ENCODE measurements at places on chromosomes 16 and 17.
A peak's percentile ranks its signal among the peaks of the same experiment; 100 is the strongest.

- DNase-seq, result no peak
Observed at GRCh38 chr17:46190763-46191162, 2.5 kb downstream of the KANSL1 start.

DNA sequence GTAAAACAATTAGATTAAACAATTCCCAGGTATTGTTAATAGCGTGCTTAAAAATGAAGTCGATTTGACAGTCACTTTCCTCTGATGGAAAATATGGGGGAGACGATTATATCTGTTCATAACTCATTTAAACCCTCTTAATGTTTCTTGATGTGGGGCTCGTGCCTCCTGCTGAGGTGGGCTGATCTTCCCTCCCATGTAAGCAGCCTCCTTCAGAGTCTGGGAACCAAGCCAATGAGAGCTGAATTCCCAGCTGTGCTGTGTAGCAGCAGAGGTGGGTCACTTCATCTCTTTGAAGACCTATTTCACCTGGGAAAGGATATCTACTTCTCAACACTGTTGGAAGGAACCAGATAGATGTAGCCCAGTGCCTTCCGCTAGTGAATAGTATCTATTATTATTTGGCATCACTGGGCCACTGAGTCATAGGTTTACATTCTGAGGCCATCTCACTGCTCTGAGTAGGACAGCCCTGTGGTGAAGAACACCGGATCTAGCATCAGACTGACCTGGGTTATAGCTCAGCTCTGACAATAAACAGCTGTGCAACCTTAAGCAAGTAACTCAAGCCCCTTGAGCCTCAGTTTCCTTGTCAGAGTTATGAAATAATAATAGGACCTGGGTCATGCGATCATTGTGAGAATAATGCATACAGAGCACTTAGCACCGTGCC is 85.3 kb upstream of the C16orf82 start:
- no peak for DNase-seq

GRCh38 chr17:44921122-44921882 is 6.0 kb upstream of the GFAP start:
- no peak for DNase-seq

- no peak for DNase-seq
Observed at GRCh38 chr17:82024859-82025258, 1.8 kb downstream of the LRRC45 start.

- no peak for DNase-seq
Observed at GRCh38 chr16:19329932-19330331, 44.4 kb downstream of the CLEC19A start.

DNA sequence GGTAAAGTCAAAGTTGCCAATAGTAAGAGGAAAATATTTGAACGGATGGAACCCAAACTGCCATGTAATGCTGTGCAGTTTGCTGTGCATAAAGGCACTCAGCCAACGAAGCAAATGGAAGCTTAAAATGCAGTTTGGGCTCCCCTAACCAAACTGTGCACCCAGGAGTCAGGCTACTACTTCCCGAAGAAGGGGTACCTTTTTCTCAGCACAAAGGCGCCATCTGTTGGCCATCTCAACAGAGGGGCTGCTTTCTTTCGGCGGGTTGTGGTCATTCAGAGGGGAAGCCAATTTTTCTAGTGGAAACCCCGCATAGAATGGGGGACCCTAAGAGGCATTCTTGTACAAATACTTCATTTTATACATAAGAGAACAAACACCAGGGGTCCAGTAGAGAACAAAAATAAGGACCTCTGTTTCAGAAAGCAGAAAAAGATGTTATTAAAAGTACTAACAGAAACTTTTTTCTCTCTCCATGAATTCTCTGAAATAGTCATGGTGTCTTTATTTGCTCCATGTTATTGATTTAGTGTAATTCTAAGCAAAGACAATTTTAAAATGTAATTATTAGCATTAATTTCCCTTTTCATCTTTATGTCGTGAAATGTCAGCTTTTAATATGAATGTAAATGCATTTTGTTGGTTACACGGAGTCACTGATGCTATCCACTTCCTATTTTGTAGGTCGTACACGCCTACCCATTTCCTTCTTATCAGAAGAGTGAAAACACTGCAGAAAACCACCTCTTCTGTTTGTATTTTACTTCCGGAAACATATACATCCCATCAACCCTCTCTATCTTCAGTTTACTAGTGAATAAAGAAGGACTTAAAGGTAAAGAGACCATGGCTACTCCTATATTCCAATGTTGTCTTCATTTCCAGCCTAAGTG is 453.3 kb downstream of the KCNJ2 start:
- no peak for DNase-seq

GRCh38 chr17:68398691-68399637 is 58.3 kb downstream of the WIPI1 start:
- no peak for DNase-seq

GRCh38 chr17:81483085-81483861 is 29.3 kb downstream of the ACTG1 start:
- peak; percentile 73 for DNase-seq

DNA sequence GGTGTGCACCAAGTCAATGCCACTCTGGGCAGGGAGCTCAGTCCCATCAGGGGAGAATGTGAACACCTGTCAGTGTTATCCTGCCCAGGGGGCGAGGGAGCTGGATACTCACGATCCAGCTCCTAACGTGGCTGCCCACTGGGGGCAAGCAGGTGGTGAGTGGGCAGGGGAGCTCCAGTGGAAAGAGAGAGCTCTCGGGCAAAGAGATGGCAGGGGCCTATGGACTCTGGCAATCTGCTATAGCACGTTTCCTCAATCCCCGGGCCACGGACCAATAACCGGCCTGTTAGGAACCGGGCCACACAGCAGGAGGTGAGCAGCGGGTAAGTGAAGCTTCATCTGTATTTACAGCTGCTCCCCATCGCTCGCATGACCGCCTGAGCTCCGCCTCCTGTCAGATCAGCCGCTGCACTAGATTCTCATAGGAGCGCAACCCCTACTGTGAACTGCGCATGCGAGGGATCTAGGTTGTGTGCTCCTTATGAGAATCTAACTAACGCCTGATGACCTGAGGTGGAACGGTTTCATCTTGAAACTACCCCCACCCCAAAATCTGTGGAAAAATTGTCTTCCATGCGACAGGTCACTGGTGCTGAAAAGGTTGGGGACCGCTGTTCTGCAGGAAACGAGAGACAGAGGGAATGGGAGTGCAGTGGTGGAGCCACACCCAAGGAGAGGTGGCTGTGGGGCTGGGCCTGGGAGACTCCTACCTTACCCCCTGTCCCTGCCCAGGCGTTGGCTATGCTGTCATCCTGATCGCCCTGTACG is 15.6 kb downstream of the SLC6A2 start:
- DNase-seq, result no peak

GRCh38 chr16:84616515-84616914 is 1.4 kb downstream of the COTL1 start:
- DNase-seq, result no peak

- DNase-seq, result no peak
Observed at GRCh38 chr16:86520317-86521210, 10.2 kb downstream of the FOXF1 start.

DNA sequence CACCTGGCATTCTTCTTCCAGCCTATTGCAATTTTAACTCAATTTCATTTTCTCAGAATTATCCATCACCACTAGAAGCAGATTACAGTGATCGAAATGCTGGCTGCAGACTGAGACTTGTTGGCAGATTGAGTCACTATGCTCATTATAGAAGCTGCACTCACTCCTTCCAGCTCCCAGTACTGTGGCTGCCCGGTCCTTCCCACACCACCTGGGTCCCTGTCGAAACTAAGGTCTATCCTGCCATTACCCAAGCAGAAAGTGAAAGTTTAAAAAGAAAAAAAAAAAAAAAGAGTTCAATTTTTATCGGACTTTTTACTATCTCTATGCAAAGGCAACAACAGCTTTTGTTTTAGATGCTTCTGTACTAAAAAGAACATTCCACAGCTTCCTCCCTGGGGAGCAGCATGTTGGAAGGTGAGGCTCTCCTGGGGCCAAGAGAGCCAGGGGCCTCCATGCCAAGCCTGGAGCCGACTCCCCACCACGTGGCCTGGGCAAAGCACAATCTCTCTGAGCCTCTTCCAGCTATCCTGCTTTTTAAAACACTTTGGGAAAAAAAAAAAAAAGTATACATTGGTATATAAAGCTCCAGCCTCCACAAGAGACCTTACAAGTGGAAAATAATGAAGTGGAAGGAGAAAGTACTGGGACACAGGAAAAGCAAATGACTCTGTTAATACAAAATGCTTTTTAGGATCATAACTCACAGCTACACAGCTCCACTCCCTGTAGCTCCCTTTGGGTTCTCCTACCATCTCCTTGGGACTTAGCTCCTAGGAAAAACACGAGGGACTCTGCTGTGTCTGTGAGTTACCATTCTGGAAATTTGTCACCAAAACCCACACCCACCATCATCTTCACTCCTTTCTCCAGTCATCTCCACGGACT is 77.8 kb downstream of the USP31 start:
- DNase-seq, result no peak

GRCh38 chr16:66254751-66255150 is 111.7 kb upstream of the CDH5 start:
- DNase-seq, result no peak

- DNase-seq, result peak; percentile 23
Observed at GRCh38 chr16:57531635-57532265, 4.6 kb downstream of the CCDC102A start.

GRCh38 chr16:86229866-86230656 is 280.3 kb upstream of the FOXF1 start:
- peak; percentile 22 for DNase-seq

DNA sequence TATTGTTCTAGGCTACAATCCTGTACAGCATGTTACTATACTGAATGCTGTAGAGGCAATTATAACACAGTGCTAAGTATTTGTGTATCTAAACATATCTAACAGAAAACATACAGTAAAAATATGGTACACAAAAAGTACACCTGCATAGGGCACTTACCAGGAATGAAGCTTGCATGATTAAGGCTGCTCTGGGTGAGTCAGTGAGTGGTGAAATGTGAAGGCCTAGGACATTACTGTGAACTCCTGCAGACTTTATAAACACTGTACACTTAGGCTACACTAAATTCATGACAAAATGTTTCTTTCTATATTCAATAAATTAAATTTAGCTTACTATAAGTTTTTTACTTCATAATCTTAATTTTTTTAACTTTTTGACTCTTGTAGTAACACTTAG is 37.1 kb downstream of the AMFR start:
- no peak for DNase-seq

DNA sequence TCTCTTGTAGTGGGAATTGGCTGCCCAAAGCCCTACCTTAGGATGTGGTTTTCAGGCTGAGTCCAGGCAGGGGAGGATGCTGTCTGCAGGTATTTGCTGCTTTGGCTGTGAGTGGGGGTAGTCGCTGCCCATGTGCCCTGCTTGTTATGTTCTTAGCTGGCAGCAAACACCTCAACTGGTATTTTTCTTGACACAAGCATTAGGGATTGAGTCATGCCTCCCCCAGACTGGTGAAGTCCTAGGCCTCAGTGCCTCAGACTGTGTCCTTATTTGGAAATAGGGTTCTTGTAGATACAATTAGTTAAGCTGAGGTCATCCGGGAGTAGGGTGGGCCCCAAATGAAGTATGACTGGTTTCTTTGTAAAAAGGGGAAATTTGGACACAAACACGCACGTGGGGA is 808.3 kb upstream of the EEF2KMT start:
- DNase-seq, result no peak

DNA sequence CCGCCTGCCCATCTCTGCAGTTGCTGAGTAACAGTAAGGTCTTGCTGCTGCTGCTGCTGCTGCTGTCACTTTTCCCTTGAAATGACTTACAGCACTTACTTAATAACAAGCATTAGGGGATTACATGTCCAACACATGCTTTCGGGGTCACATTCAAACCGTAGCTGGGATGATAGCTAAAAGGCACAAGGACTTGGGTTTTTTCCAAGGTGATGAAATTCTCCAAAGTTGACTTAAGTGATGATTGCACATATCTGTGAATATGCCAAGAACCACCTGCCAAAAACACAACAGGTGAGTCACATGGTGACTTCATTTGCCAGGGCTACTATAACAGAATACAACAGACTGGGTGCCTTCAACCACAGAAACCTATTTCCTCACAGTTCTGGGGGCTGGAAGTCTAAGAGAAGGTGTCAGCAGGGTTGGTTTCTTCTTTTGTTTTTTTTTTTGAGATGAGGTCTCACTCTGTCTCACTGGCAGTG is 121.9 kb upstream of the TNRC6C start:
- DNase-seq, result peak; percentile 37

DNA sequence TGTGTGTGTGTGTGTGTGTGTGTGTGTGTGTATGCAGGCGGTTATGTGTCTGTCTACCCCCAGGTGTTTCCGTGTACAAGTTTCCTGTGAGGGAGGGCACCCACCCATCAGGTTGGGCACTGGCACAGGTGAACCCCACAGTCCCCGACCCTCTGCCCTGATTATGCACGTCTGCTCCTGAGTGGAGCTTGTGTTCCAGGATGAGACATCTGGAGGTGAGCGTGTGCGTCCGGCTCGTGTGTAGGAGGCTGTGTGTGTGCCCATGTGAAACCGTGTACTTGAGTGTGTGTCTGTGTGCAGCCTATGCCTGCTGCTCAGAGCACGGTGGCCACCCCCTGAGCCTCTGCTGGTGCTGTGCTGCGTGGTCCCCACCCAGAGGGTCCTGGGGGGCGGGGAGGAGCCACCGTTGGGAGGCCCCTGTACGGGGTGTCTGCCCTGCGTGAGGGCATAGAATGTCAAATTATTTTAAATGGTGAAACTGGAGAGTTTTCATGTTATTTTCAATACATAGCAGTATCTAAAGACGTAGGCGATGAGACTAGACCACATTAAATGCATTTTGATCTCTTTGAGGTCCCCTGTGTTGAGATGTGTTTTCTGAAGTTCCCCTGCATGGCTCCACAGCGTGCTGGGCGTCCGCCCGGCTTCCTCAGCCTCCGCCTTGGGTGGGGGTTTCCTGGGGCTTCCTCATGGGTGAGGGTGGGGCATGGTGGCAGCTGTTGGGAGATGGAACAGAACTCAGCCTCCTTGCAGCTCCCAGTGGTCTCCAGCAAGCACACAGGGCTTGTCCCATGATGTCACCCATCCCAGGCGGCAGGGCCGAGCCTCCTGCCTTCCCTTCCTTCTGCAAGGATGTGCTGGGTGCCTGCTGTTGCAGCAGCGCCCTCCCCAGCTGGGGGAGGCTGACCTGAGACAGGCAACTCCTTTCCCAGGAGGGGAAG is 43.4 kb downstream of the KCNJ12 start:
- no peak for DNase-seq

- DNase-seq, result no peak
Observed at GRCh38 chr17:37292429-37293139, 83.2 kb upstream of the C17orf78 start.

DNA sequence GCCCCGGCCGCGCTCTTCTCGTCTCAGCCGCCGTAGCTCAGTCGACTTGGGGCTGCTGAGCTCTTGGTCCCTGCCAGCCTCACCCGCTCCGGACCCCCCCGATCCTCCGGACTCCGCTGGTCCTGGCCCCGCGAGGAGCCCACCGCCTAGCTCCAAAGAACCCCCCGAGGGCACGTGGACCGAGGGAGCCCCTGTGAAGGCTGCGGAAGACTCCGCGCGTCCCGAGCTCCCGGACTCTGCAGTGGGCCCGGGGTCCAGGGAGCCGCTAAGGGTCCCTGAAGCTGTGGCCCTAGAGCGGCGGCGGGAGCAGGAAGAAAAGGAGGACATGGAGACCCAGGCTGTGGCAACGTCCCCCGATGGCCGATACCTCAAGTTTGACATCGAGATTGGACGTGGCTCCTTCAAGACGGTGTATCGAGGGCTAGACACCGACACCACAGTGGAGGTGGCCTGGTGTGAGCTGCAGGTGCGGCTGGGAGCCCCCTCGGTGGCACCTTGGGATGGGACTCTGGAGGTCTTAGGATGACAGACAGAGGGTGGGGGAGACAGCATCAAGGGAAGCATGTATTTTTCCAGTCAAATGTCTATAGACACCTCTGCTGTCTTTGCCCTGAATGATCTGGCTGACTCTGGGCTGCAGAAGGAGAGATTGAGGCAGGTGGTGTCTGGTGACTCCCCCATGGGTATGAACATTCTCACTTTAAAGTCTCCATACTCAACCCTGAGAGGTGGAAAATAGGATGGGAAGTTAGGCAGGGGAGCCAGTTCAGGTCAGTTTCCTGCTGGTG is 635 bp downstream of the WNK4 start:
- DNase-seq, result no peak

Data from RWPE2 (cell line).